ENCODE measurements at places on chromosomes 3 and 15.

- DNase-seq = peak; percentile 30
Observed at GRCh38 chr15:85793641-85794597, 806 bp downstream of the KLHL25 start.

- DNase-seq = no peak
Observed at GRCh38 chr3:107578523-107578922, 55.8 kb downstream of the BBX start.

DNA sequence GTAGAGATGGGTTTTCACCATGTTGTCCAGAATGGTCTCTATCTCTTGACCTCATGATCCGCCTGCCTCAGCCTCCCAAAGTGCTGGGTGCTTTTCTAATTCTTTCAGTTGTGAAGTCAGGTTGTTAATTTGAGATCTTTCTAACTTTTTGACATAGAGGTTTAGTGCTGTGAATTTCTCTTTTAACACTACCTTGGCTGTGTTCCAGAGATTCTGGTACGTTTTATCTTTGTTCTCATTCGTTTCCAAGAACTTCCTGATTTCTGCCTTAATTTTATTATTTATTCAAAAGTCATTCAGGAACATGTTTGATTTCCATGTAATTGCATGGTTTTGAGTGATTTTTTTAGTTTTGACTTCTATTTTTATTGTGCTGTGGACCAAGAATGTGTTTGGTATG lies 63.5 kb upstream of the CCDC54 start:
- no peak for DNase-seq

DNA sequence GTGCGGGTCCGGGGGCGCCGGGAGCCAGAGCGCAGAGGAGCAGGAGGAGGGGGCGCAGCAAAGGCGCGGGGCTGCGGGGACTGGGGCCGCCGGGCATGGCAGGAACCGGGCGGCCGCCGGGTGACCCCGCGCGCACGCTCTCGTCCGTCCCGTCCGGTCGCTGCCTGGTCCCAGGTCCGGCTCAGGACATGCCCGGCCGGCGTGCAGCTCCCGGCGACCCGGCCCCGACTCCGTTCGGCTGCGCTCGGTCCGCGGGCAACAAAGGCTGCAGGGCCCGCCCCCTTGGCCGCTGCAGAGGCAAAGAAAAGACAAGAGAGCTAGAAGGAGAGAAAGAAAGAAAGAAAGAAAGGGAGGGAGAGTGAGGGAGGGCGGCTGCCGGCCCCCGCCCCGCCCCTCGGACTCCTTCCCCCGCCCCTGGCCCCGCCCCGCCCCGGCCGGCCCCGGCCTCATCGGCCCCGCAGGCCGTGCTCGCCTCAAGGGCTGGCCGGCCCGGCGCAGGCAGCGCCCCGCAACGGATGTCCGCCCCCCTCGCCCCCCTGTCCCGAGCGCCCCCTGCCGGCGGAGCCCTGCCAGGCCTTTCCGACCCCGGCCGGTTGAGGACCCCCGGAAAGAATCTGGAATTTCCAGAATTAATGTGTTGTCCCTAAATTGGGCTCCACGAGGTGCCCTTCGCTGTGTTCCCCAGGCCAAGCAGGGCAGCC lies at the start of gene ADAMTS7:
Gene ADAMTS7 (minus strand): TSS at position 341 of the 701 bp plus-strand sequence. CDS start 244 bp downstream, at position 97.
- no peak for DNase-seq

- DNase-seq = no peak
Observed at GRCh38 chr3:114379266-114379665, 85.4 kb downstream of the TIGIT start.

DNA sequence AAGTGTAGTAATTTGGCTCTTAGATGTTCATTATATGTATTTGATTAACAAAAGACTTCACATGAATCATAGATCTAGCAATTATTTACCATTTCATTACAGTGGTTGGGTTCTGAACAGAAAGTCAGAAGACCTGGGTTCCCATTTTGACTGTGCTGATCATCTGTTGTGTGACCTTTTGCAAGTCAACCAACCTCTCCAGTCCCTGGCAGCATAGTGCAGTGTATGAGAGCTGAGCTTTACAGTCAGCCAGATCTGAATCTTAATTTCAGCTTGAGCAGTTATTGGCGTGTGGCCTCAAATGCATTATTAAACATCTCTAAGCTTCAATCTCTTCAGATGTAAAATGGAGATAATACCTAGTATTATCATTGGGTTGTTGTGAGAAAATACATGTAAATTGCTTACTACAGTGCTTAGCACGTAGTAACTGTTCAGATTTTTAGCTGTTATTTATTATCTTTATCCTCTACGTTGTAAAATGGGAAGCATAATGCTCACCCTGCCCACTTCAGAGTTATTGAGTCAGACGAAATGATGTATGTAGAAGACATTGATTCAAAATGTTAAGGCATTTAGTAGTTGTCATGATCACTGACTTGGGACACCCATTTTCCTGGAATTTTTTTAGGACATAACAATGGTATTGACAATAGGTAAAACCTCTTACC lies 104.0 kb downstream of the KLHL25 start:
- no peak for DNase-seq

- no peak for DNase-seq
Observed at GRCh38 chr15:48624700-48625099, 20.8 kb downstream of the FBN1 start.

DNA sequence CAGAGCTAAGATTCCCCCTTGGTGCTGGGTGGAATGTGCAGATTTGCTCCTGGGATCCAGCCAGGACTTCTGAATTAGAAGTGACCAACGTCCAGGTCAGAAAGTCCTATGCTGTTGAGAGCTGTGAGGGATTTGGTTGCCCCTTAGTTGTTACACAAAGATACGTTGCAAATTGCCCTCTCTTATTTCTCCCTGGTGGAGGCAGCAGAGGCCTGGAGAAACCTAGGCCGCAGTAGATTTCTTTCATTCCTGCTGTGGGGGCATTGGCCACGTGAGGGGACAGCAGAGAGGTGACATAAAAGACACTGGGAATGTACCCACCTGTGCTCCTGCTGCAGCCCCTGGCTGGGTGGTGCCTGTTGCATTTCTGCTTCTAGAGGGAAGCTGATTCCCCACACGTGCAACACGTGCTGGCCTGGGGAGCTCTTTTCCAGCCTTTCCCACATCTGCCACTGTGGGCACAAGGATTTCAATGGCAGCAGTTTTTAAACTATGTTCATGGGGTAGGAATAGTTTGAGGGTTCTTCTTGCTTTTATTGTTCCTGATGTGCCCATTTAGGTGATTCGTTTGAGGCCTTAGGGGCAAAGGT lies 65.7 kb downstream of the SYNM start:
- DNase-seq = no peak

- no peak for DNase-seq
Observed at GRCh38 chr15:69462030-69462492, 9.4 kb downstream of the RPLP1 start.

- DNase-seq = no peak
Observed at GRCh38 chr15:57343498-57343897, 32.8 kb upstream of the CGNL1 start.

- DNase-seq = no peak
Observed at GRCh38 chr3:37687966-37688365, 173.7 kb upstream of the CTDSPL start.

GRCh38 chr15:35349916-35350315 lies 196.0 kb downstream of the DPH6 start:
- no peak for DNase-seq

- no peak for DNase-seq
Observed at GRCh38 chr3:193660698-193661411, 67.8 kb downstream of the OPA1 start.
